ENCODE measurements at places on chromosomes 7 and 10.

DNA sequence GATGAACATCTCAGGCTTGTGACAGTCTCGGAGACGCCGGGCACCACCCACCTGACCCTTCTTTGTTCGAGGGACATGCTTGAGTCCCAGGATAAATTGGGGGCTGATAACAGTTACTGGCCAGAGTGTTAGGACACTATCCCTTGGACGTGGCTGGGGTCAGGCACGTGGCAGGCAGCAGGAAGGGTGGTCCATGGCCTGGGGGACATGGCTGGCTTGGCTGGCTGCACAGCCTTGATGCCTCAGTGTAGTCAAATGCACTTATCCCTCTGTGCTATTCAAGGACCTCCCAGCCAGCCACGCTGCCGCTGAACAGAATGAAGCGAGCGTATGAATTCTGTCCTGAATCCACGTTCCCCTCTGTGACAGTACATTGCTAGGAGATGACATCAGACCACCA, 662.0 kb upstream of the FOXK1 start:
- DNase-seq, result no peak

GRCh38 chr10:30365278-30365677, 16.2 kb upstream of the MTPAP start:
- no peak for DNase-seq

DNA sequence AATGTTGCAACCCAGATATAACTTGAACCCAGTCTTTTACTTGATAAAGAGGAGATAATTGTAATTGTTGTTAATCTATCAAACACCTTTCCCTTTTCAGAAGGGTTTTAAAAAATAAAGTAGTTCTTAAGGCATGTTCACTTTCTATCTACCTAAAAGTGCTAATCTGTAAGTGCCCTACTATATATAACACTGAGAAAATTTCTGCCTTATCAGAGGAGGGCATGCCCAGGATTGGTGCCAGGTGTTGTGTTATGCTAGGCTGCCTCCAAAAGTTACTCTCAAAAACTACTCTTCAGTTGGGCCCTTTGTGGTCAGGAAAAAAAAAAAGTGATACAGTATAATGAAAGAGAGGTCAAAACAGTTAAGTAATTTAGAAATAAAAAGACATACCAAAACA, 36.3 kb downstream of the SMNDC1 start:
- DNase-seq, result no peak

DNA sequence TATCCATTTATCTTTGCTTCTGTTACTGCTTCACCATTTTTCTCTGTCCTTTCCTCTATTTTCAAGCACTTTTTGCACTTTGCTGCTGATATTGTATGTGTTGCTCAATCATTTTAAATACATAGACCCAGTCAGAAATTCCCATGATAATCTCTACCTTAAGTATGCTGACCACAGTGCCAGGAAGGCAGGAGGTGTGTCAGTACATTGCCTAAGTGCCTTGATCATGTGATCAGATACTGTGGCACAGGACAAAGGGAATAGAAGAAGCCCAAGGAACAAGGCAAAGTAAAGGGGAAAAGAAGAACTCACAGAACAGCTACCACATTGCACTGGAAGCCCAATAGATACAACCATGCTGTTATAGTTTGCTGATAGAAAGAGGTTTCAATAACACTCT, 53.7 kb upstream of the CD36 start:
- DNase-seq, result no peak

DNA sequence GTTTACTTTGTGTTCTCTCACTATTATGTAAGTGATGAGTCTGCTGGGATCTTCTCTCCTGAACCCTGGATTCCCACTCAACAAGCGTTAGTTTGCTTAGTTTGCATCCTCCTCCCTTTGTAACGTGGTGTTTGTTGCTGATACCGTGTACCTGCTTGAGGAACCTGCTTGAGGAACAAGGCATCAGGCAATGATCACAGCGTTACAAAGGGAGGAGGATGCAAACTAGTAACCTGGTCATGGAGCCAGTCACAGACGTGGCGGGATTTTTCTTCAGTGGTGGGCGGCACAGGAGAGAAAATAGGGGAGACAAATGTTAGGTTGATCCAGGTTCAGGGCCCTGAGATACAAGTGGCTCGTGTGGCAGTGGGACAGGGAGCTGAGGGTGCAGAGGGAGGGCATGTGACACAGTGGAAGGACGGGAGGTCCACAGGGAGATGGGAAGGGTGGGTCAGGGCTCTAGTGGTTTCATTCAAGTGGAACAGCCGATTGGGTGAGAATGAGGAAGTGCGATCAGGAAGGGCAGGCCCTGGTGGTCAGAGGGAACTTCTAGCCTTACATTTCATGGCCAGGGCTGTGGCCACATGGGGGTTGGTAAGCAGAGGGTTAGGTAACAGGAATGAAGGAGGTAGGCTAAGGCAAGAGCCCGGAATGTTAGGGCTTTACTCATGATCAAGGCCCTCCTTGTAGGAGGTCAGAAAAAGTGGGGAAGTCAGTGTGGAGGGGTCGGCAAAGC, 38.0 kb downstream of the SNX10 start:
- DNase-seq, result no peak

- DNase-seq, result no peak
These were observed 468.5 kb downstream of the LRMDA start for GRCh38 chr10:75899816-75900390.

- no peak for DNase-seq
These were observed at the start of gene PRRT4 for GRCh38 chr7:128361411-128362379. Gene PRRT4, minus strand, starts transcription at chr7:128361690.

DNA sequence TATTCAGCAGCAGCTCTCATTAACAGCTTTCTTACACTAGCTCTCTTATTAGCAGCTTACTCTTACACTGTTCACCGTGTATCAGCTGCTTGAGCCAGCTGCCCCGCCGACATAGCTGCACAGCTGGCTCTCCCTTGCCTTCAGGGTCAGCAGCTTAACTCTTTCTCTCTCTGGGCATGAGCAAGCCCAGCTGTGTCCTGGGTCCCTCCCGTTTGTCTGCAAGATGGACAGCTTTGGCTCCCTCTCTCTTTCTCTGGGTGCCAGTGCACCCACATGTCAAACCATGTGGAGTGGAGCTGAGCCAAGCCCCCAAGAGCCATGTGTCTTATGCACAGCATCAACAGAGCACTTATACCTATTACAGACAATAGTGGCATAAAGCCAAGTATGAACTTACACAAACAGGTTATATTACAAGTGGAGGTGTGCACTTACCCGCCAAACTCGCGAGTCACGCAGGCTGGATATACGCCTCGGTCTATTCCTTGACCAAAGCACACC, 35.7 kb upstream of the MTPAP start:
- no peak for DNase-seq

- no peak for DNase-seq
These were observed 12.7 kb downstream of the ACADSB start for GRCh38 chr10:123021517-123021916.

DNA sequence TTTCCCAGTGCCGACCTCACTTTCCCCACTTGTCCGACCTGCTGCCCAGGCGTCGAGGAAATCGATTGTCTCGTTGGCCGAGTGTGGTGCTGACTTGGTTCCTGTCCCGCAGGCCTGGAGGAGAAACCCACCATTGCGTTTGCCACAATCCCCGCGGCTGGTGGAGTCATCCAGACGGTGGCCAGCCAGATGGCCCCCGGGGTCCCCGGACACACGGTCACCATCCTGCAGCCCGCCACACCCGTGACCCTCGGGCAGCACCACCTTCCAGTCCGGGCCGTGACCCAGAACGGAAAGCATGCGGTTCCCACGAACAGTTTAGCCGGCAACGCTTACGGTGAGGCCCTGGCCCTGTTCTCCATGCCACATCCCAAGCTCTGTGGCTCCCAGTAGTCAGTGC, 14.5 kb upstream of the AP5Z1 start:
- DNase-seq, result no peak

DNA sequence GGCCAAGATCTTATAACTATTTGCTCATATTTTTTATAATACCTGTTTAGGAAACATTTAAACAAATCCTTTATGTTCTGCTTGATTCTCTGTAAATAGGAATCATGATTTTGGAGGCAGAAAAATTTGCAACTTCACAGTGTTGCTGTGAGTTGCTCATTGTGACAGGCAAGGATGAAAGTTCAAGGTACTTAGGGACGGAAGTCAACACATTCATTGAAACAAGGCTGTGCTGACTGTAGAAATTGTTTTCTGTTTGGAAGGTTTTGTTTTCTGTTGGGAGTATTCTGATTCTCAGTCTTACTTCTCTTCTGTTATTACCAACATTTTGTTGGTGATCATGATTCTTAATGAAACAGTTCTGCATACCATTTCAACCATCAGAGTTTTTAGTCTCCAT, 54.9 kb downstream of the FANK1 start:
- DNase-seq, result no peak

DNA sequence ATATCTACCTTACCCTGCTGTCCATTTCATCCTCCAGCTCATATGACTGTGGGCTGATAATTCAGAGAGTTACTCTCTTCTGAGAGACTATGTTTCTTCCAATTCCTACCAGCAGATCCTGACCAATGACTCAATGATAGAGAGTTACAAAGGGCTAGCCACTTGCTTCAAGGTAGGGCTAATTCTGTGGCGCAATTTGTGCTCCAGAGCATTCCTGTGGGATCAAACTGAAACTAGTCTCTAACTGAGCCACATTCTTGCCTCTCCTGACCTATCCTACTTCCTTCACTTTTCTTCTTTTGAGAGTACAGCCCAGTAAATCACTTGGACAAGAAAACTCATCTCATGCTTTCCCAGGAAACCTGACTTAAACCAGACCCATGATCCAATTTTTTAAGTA, 17.9 kb upstream of the ASZ1 start:
- no peak for DNase-seq

GRCh38 chr7:41122256-41122987, 580.5 kb downstream of the INHBA start:
- no peak for DNase-seq

- no peak for DNase-seq
These were observed 31.2 kb downstream of the ADCYAP1R1 start for GRCh38 chr7:31083210-31083786.

GRCh38 chr10:4802711-4803487, 23.1 kb upstream of the AKR1E2 start:
- DNase-seq, result no peak

DNA sequence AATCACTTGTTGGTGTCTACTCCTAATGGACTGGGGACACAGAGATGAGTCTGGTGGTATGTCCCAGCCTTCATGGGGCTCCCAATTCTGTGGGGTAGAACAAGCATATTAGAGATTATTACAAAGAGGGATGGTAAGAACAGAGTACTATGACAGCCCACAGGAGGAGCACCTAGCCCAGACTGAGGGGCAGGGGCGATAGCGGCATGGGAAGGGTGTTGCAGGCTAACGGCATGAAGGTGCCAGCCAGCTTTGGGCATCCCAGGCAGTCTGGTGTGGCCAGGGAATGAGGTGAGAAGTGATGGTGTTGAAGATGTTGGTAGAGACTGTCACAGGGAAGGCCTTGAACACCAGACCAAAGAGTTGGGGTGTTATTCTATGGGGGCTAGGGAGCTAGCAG, 280.0 kb downstream of the RPS24 start:
- no peak for DNase-seq

DNA sequence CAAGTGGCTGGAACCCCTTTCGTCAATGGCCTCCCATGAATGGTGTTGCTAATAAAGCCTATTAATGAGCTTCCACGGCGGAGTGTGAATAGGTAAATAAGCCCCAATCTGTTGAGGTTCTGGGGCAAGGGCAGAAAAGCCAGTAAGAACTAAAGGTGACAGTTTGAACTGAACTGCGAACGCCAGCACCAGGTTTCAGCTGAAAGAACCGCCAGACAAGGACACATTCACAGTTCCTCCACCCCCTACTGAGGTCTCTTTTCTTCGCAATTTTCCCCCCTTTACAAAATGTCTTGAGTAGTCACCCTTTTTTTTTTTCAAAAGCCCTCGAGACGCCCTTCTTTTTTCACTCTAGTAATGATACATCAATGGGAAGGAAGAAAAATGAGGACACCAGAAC, 2.4 kb upstream of the FGFR2 start:
- no peak for DNase-seq

GRCh38 chr10:107689323-107689722, 524.8 kb upstream of the SORCS1 start:
- no peak for DNase-seq

DNA sequence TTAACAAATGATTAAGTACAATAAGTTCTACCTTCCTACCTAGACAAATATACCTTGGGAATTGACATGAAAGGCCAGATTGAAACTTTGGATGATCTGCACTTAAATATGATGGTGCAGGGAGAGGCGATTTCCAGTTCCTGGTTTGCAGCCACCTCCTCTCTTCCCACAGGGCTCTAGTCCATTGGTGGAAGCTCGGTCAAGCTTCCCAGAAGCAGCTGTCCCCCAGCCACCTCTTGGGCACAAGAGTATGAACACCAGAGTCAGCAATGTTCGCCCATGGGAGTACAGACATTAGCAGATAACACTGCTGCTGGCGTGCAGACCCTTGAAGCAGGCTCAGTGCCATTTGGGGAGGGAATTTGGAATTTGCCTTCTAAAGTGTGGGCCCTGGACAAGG, 1.5 kb upstream of the CPVL start:
- DNase-seq, result no peak

DNA sequence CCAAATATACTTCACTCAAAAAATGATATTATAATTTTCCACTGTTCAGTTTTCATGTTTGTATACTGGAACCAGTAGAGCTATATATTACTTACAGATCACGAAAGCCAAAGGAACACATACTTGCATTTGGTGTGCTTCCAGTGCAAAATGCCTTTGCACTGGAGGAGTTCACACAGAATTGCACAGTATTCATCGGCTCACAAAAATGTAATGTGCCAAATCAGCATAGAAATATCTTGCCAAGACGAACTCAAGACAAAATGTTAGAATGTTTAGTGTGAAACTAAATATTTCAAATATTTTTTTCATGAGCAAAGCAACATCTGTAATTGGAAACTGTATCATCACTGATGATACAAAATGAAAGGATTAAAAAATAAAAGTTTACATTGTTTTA, 646.2 kb upstream of the SEMA3D start:
- DNase-seq, result no peak

- DNase-seq, result no peak
These were observed 39.6 kb downstream of the NUP205 start for GRCh38 chr7:135597181-135597925.

DNA sequence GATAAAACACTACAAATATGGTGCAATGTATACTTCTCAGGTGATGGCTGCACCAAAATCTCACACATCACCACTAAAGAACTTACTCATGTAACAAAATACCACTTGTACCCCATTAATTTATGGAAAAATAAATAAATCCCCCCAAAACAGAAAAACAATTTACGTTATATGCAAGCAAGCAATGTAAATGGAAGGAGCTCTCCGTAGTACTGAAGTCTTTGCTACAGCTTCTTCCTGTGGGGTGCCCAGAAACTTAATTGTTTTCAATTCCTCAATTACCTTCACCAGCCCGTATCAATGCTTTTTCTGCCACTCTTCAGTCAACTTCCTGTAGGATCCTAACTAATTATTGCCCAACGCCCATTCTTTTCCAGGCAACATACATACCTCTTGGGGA, 138.1 kb downstream of the RELN start:
- no peak for DNase-seq
